Thymus (tissue), 14 donors: ENCODE measurements at places on chromosomes 13 and 19. TPM values are rescaled to one million over a fixed set of nuclear protein-coding genes. Genes with fewer than 3 reads are reported as not detected.

PROZ gene
- 0.07 TPM for polyA plus RNA-seq

SBSN gene
- polyA plus RNA-seq = 56.1 TPM

ZNF146 gene
- polyA plus RNA-seq = 41.4 TPM

KASH5 gene
- 0.09 TPM for polyA plus RNA-seq

DNA sequence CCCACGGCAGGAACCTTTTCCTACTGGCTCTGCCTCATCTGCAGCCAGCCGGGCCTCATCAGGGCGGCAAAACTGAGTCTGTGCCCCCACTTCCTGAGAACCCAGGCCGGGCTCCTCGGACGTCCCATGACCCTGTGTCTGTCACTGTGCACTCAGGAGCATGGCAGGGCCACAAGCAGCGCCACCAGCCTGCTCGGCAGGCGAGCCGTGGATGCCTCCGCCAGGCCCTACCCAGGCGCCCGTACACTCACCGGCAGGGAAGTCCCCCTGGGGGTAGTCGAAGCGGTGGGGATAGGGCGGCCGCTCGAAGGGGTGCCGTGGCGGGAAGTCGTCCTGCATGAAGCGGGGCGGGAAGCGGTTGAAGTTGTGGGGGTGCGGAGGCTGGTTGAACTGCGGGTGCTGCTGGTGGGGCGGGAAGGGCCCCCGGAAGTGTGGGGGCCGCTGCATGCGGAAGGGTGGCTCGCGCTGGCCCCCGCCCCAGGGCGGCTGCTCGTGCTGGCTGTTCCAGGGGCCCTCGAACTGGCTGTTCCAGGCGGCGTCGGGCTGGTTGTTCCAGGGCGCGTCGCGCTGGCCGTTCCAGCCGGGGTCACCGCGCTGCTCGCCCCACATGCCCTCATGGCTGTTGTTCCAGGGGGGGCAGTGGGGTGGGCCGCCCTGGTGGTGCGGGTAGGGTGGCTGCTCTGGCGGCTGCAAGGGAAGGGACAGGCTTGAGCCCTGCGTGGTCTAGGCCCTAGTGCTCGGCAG, 17.1 kb downstream of the CHERP start:
- DNase-seq = no peak
- no peak overlapping the region for H3K4me3 ChIP-seq
- H3K4me1 ChIP-seq = no peaks in the 10 kb centered on the region
- H3K27ac ChIP-seq = no peak overlapping the region

GRCh38 chr19:42088471-42089190, 12.7 kb downstream of the ZNF574 start:
- H3K27me3 ChIP-seq = no peaks in the 10 kb centered on the region
- H3K4me3 ChIP-seq = no peak overlapping the region
- no peaks in the 10 kb centered on the region for H3K36me3 ChIP-seq
- DNase-seq = no peak
- H3K4me1 ChIP-seq = peaks cover 18% of the 10 kb centered on the region
- H3K27ac ChIP-seq = no peak overlapping the region

DNA sequence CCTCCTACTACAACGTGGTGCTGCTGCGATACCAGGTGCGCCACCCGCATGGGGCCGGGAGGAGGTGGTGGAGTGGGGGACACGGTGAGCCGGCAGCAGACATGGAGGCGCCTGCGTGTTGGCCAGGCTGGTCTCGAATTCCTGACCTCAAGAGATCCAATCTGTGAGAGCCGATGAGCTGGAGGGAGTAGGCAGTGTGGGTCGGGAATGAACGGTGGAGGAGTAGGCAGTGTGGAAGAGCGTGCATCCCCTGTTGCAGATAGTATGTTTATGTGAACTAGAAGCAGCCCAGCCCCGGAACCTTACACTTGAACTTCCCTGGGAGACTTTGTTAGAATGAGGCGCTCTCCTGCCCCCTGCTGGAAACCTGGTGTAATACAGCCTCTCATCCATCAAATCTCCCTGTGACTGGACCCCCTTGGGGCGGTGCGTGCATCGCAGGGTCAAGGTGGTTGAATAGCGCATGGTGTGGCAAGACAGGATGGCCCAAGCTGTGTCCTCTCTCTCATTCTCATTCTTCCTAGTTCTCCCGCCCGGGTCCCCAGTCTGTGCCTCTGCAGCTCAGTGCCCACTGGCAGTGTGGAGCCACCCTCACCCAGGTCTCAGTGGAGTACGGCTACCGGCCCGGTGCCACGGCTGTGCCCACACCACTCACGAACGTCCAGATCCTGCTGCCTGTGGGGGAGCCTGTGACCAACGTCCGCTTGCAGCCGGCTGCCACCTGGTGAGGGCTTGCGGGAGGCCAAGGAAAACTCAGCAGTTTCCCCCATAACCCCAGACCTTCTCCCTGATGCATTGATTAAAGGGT, 10.5 kb upstream of the B3GNT3 start:
- H3K27ac ChIP-seq = no peak overlapping the region
- peaks cover 64% of the 10 kb centered on the region for H3K36me3 ChIP-seq
- no peak overlapping the region for H3K4me3 ChIP-seq
- H3K27me3 ChIP-seq = no peaks in the 10 kb centered on the region
- peak; percentile 27 for DNase-seq

GRCh38 chr19:51318687-51319648, 7.5 kb downstream of the IGLON5 start:
- no peak for DNase-seq
- no peak overlapping the region for H3K27ac ChIP-seq
- H3K4me3 ChIP-seq = no peak overlapping the region
- H3K4me1 ChIP-seq = no peaks in the 10 kb centered on the region

GRCh38 chr19:20078581-20079031, 806 bp downstream of the ZNF90 start:
- DNase-seq = no peak
- no peaks in the 10 kb centered on the region for H3K36me3 ChIP-seq
- H3K4me1 ChIP-seq = no peaks in the 10 kb centered on the region

DNA sequence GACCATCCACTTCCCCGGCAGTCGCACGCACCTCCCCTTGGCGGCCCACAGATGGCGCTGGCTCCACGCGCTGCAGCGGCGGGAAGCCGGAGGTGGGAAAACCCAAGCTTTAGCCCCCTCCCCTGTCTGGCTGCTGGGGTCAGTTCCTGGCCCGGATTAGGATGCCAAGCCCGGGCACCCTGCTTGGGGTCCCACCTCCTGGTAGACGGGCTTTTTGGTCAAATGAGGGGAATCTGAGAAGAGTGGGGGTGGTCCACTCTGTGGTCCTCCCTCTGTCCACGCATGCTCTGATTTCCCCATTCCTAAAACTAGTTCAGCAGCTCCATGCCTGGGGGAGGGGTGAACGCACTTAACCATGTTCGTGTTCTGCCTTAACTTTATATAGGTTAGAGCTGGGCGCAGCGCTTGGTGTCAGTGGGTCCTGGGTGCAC, 8.1 kb upstream of the ADGRE2 start:
- H3K27ac ChIP-seq = no peak overlapping the region
- H3K27me3 ChIP-seq = no peaks in the 10 kb centered on the region
- H3K4me1 ChIP-seq = peaks cover 2% of the 10 kb centered on the region
- no peaks in the 10 kb centered on the region for H3K36me3 ChIP-seq
- no peak for DNase-seq

- DNase-seq = no peak
- H3K4me1 ChIP-seq = no peaks in the 10 kb centered on the region
- H3K27me3 ChIP-seq = no peaks in the 10 kb centered on the region
- H3K36me3 ChIP-seq = no peaks in the 10 kb centered on the region
These were observed 1.4 kb upstream of the LRG1 start for GRCh38 chr19:4541114-4541805.

DNA sequence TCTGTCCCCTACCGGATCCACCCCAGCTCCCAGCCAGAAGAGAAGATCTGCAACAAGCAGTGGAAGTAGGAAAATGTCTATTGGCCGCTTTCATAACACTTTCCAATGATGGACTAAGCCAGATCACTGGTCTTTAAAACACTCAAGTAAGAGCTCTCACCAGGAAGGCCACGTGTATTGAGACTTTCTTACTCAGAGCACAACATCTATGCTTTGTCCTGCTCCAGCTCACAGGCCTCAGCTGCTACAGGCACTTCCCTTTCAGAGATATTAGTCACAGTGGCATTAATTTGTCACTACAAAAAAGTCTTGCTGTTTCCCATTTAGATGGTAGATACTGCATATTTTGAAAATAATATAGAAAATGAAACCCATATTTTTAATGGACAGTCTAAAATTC, 164.2 kb downstream of the ABCC4 start:
- no peak overlapping the region for H3K4me3 ChIP-seq
- no peaks in the 10 kb centered on the region for H3K27me3 ChIP-seq
- H3K4me1 ChIP-seq = no peaks in the 10 kb centered on the region
- H3K36me3 ChIP-seq = no peaks in the 10 kb centered on the region

GRCh38 chr19:16143399-16144215, at the start of gene HSH2D:
HSH2D (plus strand) TSS chr19:16143685; CDS start chr19:16148751, 5,066 bp downstream.
- no peaks in the 10 kb centered on the region for H3K36me3 ChIP-seq
- DNase-seq = peak; percentile 56
- no peaks in the 10 kb centered on the region for H3K4me1 ChIP-seq
- peak within 1 kb of the TSS; percentile 42 for H3K4me3 ChIP-seq
- H3K27ac ChIP-seq = peak within 1 kb of the TSS; percentile 85

GRCh38 chr19:3516675-3517207, 10.6 kb downstream of the FZR1 start:
- H3K4me3 ChIP-seq = no peak overlapping the region
- H3K27ac ChIP-seq = peak overlapping the region; percentile 26
- peaks cover 6% of the 10 kb centered on the region for H3K4me1 ChIP-seq
- no peak for DNase-seq

- no peak overlapping the region for H3K27ac ChIP-seq
- no peaks in the 10 kb centered on the region for H3K36me3 ChIP-seq
- H3K4me1 ChIP-seq = no peaks in the 10 kb centered on the region
- DNase-seq = no peak
- H3K27me3 ChIP-seq = no peaks in the 10 kb centered on the region
- H3K4me3 ChIP-seq = no peak overlapping the region
These were observed 241.9 kb downstream of the UQCRFS1 start for GRCh38 chr19:28971049-28971448.

DNA sequence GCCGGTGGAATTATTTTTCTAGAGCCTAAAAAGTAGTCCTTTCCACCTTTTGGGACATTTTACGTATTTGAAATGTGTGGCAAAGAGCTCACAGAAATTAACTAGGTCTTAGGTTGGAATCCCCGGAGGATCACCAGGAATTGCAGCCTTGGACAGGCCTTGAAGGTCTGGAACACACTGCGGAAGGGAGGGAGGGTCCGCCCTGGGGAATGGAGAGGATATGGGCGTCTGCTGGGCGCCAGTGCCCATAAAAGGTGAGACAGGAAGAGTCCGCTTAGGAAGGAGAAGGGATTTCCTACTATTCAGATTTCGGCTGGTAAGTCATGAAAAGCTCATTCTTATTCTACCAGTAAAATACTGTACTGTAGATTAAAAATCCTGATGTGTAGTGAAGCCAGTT, 111.9 kb downstream of the COL4A2 start:
- H3K27me3 ChIP-seq = peaks cover 28% of the 10 kb centered on the region
- no peak overlapping the region for H3K4me3 ChIP-seq
- H3K36me3 ChIP-seq = no peaks in the 10 kb centered on the region
- no peak overlapping the region for H3K27ac ChIP-seq

- peaks cover 69% of the 10 kb centered on the region for H3K36me3 ChIP-seq
- H3K4me3 ChIP-seq = no peak overlapping the region
- no peak overlapping the region for H3K27ac ChIP-seq
- H3K27me3 ChIP-seq = no peaks in the 10 kb centered on the region
- DNase-seq = no peak
- no peaks in the 10 kb centered on the region for H3K4me1 ChIP-seq
These were observed 98.9 kb downstream of the ESD start for GRCh38 chr13:46698014-46698413.

DNA sequence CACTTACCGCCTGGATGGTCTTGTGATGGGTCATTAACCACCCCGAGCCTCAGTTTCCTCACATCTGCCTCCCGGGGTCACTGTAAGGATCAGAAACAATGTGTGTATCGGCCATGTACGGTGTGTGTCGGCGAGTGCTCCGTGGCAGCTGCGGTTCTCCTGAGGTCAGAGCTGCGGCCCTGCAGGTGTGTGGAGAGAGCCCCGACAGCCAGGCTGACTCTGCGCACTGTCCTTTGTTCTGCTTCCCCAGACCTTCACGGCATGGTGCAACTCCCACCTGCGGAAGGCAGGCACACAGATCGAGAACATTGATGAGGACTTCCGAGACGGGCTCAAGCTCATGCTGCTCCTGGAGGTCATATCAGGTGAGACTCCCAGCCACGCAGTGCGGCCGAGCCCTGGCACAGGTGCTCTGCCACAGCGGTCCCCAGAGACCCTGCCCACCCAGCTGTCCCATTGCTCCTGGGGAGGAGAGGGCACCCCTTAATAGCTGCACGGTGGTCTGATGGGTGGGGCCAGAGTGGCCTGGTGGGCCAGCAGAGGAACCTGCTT, 43.8 kb downstream of the CAPN12 start:
- H3K27me3 ChIP-seq = peaks cover 2% of the 10 kb centered on the region
- H3K4me1 ChIP-seq = no peaks in the 10 kb centered on the region
- DNase-seq = no peak
- no peak overlapping the region for H3K27ac ChIP-seq
- H3K4me3 ChIP-seq = no peak overlapping the region
- H3K36me3 ChIP-seq = peaks cover 9% of the 10 kb centered on the region

DNA sequence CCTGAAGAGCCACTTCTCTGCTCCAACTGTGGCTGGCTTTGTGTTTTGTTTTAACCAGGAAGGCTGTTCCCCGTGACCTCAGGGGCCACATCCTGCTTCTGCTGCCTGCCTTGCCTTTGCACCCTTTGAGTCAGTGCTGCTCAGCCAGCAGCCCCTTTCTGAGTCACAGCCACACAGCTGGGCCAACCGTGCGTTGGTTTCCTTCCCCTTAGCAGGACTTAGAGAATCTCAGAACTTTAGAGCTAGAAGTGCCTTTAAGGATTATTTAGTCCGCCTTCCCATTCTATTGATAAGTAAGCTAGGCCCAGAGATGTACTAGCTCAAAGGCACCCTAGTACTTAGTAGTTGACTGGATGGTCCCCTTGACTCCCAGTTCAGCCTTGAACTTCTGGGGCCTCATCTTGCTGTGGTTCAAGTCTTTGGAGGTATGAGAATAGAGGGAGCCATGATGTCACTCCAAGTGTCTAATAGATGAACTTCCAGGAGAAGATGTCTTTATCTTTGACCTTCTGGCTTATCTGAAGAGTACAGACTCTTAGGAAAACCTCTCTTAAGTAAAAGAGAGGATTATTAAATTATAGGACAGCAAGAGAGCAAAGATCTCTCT, 8.0 kb downstream of the RGCC start:
- H3K36me3 ChIP-seq = peaks cover 76% of the 10 kb centered on the region
- DNase-seq = peak; percentile 76
- H3K27ac ChIP-seq = peak overlapping the region; percentile 99
- H3K4me3 ChIP-seq = peak overlapping the region; percentile 9
- peaks cover 59% of the 10 kb centered on the region for H3K4me1 ChIP-seq
- no peaks in the 10 kb centered on the region for H3K27me3 ChIP-seq

DNA sequence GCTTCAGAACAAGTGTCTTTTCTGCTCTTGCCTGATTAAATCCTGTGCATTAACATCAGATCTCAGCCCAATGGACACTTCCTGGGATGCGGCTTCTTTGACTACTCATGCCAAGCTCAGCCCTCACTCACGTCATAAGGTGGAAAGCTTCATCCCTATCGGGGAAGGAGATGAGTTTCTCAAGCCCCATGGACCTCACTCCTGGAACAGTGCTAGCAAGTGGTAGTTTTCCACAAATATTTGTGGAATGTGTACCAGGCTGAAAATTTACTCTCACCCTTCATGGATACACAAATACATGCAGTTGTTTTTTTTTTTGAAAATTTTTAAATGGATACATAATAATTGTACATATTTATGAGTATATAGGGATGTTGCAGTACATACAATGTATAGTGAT, 34.6 kb upstream of the FARP1 start:
- H3K27me3 ChIP-seq = no peaks in the 10 kb centered on the region
- no peaks in the 10 kb centered on the region for H3K36me3 ChIP-seq
- no peak overlapping the region for H3K4me3 ChIP-seq
- H3K4me1 ChIP-seq = no peaks in the 10 kb centered on the region

- H3K4me1 ChIP-seq = no peaks in the 10 kb centered on the region
- H3K4me3 ChIP-seq = no peak overlapping the region
- DNase-seq = no peak
- H3K27ac ChIP-seq = no peak overlapping the region
- H3K27me3 ChIP-seq = no peaks in the 10 kb centered on the region
- H3K36me3 ChIP-seq = no peaks in the 10 kb centered on the region
These were observed 129.2 kb downstream of the COL4A1 start for GRCh38 chr13:110177790-110178189.
